ENCODE measurements at places on chromosomes 2 and 18.

DNA sequence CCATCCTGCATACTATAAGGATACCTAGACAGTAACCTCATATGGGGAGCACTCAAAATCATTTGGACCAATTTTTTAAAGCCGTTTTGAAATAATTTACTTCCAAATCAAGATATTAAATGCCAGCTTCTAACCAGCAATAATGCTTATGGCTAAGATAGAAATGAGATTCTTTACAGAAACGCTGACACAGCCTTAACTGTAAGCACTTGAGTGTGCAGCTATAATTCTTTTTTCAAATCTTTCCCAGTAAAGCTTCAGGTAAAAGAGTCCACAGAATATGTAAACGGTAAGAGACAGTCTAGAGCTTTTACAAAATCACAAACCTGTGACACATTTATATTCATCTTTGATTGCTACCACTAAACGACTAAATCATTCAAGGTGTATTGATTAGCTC, 4.5 kb downstream of the NXPH2 start:
- DNase-seq: no peak

DNA sequence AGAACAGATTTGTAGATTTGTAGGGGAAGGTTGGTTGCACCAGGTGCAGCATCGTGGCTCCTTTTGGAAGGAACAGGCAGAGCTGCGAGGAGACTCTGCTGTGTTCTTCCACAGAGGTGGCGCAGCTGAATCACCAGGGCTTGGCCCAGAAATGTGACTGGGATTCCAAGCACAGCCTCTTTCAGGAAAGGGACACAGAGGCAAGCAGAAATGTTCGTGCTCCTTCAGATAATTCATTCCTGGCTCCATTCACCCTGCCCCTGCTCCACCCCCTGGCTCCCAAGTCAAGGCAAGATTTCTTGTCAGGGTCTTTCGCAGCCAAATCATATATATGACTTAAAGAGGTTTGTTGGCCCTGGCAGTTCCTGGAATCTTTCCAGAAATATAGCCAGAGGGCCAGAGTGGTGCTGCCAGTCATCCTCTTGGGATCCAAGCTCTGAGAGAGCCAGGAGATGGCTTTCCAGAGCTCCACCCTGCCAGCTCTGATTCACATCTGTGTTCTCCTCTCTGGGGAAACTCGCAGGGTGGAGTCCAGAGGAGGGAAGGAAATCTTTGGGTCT, 203.9 kb upstream of the TANK start:
- peak; percentile 88 for DNase-seq

DNA sequence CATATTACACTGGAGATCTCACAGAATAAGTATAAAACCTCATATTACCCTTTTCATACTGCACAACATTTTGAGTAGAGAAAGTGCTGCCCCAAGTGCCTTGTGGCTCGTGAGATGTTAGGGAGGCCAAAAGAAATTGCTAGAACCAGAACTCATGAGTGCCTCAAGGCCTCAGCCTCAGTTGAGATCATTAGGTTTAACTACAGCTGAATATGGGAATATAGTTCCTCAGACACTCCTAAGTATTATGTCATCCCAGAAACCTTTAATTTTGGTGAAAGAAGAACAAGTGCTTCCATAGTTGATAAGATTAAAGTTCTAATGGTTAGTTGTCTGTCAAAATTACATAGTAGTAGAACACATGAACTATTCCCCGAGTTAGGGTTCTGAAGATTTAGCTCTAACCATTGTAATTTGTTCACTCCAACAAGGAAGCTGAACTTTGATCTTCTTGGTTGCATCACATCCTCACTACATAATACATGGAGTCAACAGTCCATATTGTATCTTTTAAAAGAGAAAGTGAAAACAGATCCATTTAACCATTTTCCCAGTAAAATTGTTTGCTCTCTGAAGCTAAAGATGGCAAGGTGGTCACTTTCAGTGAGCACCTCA, 9.6 kb upstream of the AQP4 start:
- DNase-seq: no peak

DNA sequence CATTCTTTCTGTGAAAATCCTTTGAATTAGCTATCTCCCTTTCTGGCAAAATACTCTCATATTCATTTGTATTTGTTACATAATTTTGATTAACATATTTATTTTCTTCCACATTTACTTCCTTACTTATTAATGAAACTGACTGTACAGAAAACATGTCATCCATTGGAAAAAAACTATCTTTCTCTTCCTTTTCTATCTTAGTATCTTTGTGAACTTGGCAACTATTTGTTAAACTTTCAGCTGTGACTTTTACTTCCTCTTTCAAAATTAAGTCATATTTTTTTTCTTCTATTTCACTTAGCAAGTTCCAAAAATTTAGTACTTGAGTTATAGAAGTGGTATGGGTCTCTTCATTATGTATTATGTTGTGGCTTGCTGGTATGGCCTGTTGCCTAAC, 2.6 kb downstream of the RAD51AP2 start:
- DNase-seq: no peak

GRCh38 chr18:63624863-63625262, 19.2 kb downstream of the SERPINB4 start:
- DNase-seq: no peak

DNA sequence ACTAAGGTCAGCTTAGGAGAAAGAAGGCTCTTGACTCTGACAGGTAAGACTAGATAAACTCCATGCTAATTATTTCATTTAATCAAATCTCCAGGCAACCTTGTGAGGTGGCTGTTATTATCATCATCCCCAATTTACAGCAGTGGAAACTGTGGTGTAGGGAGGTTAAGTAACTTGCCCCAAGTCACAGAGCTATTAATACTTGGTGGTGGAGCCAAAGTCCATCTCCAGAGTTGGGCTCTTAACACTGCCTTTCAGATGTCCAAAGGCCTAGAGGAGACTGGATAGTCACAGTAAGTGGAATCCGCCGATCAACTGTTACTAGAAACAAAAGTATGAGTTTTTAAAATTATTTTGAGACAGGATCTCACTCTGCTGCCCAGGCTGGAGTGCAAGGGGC, 46.6 kb upstream of the SP3 start:
- DNase-seq: no peak

DNA sequence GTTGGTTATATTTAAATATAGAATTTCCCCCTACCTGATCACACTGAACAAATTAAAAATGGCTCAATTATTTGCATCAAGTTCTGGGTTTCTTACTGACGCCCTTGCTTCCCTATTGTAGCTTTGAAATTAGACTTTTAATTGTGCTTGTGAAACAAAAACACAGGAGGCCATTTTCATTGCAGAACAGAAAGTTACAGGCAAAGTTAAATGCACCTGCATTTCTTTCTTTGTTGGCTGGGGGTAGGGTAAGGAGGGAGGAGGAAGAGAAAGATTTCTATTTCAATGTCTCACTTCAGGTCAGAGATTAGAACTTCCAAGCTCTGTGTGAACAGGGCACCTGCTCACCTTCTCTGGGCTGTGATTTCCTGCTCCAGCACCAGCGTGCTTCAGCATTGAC, 199.6 kb downstream of the BCL11A start:
- no peak for DNase-seq

- DNase-seq: peak; percentile 5
Measured at GRCh38 chr2:134347756-134348155, 93.9 kb downstream of the MGAT5 start.

DNA sequence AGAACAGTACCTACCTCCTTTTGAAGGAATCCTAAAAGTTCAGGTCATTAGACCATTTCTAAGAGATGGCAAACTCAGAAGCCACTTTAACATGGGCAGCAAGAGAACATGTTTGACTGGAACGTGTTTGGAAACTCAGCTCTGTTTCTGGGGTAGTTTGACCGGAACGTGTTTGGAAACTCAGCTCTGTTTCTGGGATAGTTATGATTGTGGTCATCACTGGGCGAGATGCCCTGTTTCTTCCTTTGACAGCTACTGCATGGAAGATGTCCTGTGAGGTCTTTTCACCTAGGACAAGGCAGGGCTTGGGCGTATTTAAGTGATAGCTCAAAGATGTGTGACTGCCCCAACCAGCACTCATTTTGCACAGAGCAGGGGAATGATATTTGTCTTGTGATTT, 19.9 kb upstream of the SERPINB13 start:
- no peak for DNase-seq

GRCh38 chr18:77167251-77167650, 34.7 kb upstream of the MBP start:
- DNase-seq: peak; percentile 66

DNA sequence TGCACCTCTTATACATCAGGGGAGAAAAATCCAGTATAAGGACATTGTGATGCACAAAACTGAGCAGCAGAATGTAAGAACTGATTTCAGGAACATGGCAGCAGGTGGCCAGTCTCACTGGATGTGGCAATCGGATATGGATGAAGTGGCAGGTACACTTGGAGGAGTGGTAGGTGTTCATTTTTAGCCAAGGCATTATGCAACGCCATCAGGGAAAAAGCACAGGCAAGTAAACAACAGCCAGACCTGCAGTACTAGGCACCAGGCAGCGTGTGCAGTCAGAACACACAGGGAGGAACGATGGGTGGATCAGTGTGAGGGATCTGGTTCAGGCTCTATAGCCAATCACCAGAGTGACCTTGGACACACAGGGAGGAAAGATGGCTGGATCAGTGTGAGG, 77.4 kb upstream of the GCFC2 start:
- DNase-seq: no peak

GRCh38 chr18:67266246-67267237, 250.0 kb downstream of the DSEL start:
- peak; percentile 47 for DNase-seq

- DNase-seq: peak; percentile 83
Measured at GRCh38 chr2:66576561-66577320, 141.8 kb downstream of the MEIS1 start.

GRCh38 chr2:1627628-1628381, 116.5 kb downstream of the PXDN start:
- DNase-seq: no peak

DNA sequence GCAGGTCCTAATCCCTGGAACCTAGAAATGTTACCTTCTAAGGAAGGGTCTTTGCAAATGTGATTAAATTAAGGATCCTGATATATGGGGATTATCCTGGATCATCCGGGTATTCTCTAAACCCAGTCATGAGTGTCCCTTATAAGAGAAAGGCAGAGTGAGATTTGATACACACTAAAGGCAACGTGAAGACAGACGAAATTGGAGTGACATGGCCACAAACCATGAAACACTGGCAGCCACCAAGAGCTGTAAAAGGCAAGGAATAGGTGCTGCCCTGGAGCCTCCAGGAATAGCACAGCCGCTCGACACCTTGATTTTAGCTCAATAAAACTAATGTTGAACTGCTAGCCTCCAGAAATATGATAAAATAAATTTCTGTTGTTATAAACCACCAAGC, 45.0 kb downstream of the TPGS2 start:
- DNase-seq: no peak

GRCh38 chr2:154457286-154457685, 241.2 kb upstream of the KCNJ3 start:
- no peak for DNase-seq

GRCh38 chr2:23666980-23667357, 260.0 kb downstream of the ATAD2B start:
- no peak for DNase-seq

- no peak for DNase-seq
Measured at GRCh38 chr2:171128461-171128860, 32.2 kb downstream of the TLK1 start.

GRCh38 chr2:230578106-230578505, 134.5 kb upstream of the CAB39 start:
- DNase-seq: no peak

DNA sequence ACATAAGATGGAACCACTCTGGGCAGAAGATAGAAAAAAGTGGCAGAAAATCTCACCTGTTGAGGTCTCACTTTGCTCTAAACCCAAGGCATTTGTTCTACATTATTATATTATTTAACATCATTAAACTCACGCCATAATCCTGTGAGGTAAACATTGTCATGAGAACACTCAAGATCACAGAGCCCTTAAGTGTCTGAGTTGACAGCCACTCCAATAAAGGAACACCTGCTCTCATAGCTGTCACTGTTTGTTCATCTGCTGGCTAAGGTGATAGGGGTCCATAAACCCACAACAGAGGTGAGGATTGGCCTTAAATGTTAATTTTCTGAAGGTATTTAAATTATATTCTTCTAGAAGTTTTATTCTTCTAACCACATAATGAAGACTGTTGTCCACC, 439.7 kb downstream of the RIT2 start:
- DNase-seq: no peak

- DNase-seq: no peak
Measured at GRCh38 chr2:52340171-52340570, 1308.2 kb upstream of the NRXN1 start.

DNA sequence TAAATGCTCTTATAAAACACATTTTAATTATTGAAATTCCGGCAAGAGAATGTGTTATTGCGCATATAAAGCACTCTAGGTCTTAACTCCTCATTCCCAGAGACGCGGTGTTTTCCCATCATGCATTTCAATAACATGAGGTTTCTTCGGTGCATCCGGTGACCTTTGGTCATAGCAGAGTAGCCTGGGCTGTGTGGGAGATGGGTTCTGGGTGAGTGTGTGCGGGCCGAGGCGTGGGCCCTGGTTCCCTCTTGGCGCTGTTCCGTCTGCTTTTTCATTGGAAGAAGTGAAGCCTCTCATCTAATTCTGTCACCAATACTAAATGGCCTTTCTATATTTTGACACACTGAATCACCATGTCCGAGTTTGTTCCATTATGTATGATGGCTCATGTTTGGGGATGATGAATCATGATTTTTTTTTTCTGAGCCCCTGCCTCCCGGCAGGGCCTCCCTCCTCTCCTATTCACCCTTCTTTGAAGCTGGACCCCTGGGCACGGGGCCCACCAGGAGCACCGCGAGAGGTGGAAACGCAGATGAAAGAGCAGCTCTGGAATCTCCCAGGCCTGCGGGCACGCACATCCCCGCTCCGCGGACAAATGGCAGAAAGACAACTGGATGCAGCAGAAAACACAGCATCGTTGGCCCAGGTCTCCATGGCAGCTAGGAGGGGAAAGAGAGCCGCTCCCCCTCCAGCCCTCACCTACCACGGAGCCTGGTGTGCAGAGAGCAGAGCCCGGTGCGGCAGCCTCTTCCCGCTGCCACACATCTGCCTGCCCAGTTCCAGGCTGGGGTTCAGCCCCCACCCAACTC, 85.8 kb upstream of the HPCAL1 start:
- no peak for DNase-seq

GRCh38 chr18:79792096-79792987, 5.4 kb upstream of the KCNG2 start:
- DNase-seq: no peak

DNA sequence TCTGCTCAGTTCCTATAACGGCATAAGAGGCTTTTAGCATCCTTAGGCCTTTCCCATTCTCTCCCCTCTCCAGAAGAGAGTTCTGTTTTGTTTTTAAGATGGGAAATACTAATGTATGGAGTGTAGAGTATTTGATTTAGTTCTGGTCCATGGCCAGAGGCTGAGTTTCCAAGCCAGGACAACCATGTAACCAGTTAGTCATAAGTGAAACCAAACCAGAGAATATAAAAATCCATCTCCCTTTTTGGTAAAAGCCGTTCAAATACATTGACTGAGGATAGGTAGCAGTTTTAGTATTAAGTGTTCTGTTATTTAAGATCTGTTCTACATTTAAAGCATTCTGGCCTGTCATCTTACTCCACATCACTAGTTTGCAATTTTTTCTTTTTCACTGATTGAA, 3.1 kb downstream of the PSMD1 start:
- peak; percentile 40 for DNase-seq

All from fibroblast of the aortic adventitia (primary cell).